ENCODE measurements at places on chromosomes 12 and 14. TPM values are rescaled to one million over a fixed set of nuclear protein-coding genes. Genes with fewer than 3 reads are reported as not detected.

DNA sequence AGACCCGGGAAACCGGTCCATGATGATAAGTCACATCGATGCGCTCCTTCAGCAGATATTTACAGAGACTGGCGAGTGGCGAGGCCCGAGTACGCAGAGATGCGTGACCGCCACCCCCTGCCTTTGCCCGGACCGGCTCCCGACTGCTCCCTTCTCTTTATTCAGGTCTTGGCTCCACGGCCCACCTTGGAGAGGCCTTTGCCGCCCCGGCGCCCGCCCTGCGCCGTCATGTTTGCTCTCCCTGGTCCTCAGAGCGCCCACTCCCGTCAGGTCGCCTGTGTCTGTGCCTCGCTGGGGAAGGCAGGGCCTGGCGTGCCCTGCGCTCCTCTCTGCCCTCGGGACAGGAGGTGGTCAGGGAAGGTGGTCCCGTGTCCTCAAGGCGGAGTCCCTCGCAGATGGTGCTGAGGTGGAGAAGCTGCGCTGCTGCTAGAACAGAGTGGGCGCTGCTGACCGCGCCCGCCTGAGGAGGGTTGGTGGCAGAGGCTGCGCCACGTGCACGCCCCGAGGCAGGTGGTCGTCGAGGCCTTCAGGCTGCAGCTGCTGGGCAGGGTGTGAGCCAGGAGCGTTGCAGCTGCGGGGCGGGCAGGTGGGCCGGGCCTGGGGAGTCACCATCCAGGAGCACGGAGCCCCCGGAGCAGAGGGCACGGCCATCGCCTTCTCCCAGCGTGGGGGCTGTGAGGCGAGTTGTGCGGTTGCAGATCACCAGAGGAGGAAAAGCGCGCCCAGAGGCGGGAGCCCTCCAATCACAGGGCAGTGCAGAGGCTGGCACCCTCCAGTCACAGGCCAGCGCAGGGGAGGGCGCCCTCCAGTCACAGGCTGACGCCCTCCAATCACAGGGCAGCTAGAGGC is 27.2 kb downstream of the DDX51 start:
- no peak for DNase-seq

GRCh38 chr12:116183741-116184141 is 93.8 kb downstream of the MED13L start:
- no peak for DNase-seq

GRCh38 chr14:85248881-85249635 is 280.9 kb upstream of the FLRT2 start:
- DNase-seq, result no peak

TIGAR gene
- 7.1 TPM for polyA plus RNA-seq

DLK1 gene
- polyA plus RNA-seq, result 5.8 TPM
